ENCODE measurements at places on chromosomes 1 and 21.

GRCh38 chr21:27526451-27526850 is 559.6 kb upstream of the ADAMTS5 start:
- DNase-seq, result no peak

DNA sequence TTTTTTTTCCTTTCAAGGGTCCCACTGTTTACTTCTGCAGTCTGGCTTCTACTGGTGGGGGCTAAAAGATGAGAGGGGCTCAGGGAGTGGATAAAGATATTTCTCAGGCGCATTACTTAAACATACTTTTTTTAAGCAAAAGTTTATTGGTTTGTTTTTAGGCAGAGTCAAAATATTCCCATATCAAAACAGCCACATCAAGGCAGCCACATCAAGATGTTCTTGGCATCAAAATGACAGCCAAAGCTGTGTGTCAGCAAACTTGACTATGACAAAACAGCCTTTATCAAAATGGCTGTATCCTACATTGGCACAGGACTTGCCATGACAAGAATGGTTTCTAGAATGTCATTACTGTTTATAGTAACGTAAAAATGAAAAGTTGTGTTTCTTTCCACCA is 22.1 kb upstream of the RASAL2 start:
- DNase-seq, result no peak

GRCh38 chr1:235052067-235053008 is 76.3 kb downstream of the TOMM20 start:
- DNase-seq, result no peak

GRCh38 chr1:226708342-226708780 is 30.7 kb downstream of the ITPKB start:
- DNase-seq, result no peak

DNA sequence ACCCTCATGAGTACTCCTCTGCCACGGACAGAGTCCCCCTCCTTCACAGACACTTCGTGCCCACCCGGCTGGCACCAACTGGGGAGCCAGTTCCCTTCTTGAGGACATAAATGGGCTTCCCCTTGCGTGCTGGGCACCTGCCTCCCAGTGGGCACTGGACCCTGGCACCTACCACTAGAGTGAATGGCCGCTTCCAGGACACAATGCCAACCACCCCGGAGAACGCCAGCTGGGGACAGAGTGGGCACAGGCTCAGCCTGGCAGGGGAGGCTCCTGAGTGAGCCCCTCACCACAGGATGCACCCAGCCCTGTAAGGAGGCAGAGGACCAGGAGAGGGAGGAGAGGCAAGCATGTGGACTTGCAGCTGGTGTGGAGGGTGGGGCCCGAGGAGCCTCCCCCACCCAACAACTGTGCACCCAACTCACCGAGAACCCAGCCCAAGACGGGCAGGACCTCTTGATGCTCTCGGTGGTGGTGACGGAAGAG is 1.0 kb downstream of the ENTREP3 start:
- DNase-seq, result no peak

DNA sequence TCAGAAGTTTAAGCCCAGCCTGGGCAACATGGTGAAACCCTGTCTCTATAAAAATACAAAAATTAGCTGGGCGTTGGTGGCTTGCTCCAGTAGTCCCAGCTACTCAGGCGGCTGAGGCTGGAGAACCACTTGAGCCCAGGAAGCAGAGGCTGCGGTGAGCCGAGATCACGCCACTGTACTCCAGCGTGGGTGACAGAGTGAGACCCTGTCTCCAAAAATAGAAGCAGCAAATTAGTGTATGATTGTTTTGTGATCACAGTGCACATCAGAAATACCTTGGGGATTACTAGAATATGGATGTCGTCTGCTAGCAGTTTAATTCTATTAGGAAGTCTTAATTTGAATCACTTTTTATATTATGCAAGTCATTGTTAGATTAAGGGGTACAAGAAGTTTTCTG is 59.0 kb downstream of the ZBTB17 start:
- no peak for DNase-seq

DNA sequence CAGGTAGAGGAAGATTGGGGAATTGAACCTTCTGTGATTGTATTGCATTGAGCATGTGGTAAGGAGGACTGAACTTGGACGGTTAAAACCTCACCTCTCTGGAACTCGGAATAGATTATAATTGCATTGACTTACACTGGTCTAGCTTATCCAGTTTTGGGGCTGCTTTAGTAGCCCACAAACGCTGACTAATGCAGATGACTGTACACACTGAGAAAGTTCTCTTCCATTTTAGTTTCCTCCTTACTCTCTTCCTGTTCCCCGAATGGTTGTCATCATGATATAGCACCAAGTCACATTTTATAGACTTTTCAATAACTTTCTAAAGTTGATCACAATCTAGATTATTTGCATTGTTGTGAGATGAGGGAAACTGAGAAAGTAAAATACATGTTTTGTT is 78.2 kb downstream of the NFIA start:
- no peak for DNase-seq

GRCh38 chr1:92447033-92447681 is 39.6 kb downstream of the GFI1 start:
- no peak for DNase-seq

DNA sequence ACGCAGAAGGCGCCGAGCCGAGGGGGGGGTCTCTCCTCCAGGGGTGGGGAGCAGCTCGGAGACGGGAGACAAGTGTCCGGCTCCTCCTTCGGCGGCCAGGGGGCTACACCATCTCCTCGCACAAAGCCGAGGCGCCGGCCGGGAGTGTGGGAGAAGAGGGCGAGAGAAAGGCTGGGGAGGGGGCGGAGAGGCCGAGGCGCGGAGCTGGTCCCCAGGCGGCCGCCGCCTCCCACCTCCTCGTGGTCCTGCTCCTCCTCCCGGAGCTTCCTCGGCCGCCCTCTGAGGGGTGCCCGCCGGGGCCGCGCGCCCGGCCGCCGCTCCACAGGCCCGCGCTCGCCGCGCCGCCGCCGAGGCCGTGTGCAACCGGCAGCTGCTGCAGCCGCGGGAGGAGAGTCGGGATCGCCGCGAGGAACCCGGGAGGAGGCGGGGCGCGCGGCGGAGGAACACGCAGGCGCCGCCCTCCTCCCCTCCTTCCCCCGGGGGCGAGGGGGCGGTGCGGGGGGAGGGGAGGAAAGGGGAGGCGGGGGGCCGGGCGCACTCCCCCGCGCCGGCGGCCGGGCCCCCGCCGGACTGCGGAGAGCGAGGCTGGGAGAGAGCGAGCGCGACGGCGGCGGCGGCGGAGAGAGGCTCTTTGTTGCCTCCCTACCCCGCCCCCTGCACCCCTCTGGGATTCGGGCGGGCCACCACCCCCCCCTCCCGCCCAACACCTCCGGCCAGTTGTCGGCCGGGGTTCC is at the start of gene ENAH:
ENAH (minus strand) TSS at position 395 of the 734 bp plus-strand sequence. CDS start 433 bp downstream, outside the sequence.
- DNase-seq, result no peak
